ENCODE measurements at places on chromosomes 7 and 10.

GRCh38 chr10:639001-639750, 50.3 kb downstream of the DIP2C start:
- no peak for DNase-seq

DNA sequence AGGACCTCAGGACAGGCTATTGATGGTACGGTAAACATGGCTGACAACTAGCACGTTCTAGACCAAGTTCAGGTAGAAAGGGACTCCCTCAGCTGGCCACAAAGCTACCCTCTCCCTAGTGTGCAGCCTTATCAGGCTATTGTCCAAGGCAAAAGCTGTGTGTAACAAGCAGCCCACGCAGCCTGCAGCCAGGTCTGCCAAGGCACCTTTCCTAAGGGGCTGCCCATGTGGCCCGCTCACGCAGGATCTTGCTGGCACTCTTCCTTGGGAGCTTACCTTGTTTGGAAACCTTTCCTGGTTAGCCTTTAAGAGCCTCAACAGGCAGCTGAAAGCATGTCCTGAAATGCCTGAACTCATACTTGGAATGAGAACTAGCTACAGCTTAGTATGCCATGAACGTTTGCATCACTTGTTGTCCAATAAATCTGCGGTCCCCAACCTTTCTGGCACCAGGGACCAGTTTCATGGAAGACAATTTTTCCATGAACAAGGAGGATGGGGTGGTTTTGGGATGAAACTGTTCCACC, 51.7 kb downstream of the SYPL1 start:
- DNase-seq: no peak

DNA sequence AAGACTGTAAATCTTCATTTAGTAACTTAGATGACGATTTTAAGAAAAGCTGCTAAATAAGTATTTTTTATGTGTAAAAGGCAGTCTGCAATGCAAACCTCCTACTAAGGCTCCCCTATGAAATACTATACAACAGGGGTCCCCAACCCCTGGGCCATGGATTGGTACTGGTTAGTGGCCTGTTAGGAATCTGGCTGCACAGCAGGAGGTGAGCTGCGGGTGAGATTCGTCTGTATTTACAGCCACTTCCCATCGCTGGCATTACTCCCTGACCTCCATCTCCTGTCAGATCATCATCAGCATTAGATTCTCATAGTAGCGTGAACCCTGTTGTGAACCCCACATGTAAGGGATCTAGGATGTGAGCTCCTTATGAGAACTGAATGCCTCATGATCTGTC, 580.4 kb downstream of the MAGI2 start:
- no peak for DNase-seq

- no peak for DNase-seq
These were observed 55.7 kb downstream of the CELF2 start for GRCh38 chr10:11073410-11073809.

DNA sequence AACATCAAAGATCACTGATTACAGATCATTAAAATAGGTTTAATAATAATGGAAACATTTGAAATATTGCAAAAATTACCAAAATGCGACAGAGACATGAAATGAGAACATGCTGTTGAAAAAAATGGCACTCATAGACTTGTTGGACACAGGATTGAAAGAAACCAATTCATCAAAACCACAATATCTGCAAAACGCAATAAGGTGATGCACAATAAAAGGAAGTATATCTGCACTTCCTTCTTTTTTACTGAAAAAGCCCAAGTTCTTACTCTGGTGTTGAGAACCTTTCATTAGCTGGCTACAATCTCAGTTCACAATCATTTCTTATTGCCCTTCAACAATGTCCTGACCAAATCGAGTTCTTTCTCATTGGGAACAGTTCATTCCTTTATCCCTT, 28.7 kb downstream of the TMEM106B start:
- no peak for DNase-seq

- no peak for DNase-seq
These were observed 223.4 kb downstream of the EBF3 start for GRCh38 chr10:129740532-129741279.

DNA sequence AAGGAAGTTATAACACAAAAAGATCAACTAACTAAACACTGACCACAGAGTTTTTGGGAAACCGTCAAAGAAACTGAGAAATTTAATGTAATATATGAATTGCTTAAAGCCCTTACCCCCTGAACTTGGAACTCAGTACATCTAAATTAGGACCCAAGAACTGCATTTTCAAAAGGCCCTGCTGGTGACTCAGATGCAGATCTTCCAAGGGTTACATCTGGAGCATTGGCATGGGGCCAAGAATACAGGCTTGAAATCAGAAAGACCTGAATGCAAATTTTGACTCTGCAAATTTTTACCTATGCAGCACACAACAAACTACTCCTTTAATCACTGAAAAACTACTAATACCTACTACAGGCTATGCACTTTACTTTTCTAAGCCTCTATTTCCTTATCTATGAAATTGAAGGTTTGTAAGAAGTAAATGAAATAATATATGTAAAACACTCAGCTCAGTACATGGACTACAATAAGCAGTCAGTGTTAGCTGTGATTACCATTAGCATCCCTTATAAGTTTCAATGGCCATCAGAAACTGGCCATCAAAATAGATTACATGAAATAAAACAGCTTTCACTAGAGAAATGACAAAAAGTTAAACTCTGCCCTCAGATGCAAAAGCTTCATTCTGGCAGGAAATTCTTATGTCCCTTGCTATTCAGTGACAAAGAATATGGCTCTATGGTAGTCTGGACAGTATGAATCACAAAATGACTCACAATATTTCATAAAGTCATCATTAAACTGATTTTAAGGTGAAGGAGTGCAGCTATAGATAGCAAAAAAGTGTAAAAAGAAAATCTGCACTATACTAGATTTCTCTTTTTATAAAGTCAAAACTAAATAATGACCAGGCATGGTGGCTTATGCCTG, 43.6 kb downstream of the NSUN6 start:
- no peak for DNase-seq

GRCh38 chr7:7895754-7896153, 72.8 kb upstream of the GLCCI1 start:
- DNase-seq: no peak

Measured in CD4-positive, alpha-beta T cell treated with Interleukin-21 for 1 hour (primary cell).